G401 (cell line): ENCODE measurements at places on chromosomes 2 and 18. TPM values are rescaled to one million over a fixed set of nuclear protein-coding genes. Genes with fewer than 3 reads are reported as not detected.

NT5DC4 gene
- not detected in 2 replicates for total RNA-seq

LAMA1 gene
- 0.03 and 0.31 TPM in 2 replicates for total RNA-seq

CNDP1 gene
- not detected in 2 replicates for total RNA-seq

ALPG gene
- total RNA-seq: 203 and 218 TPM in 2 replicates

CAPN14 gene
- total RNA-seq: not detected in 2 replicates

ZNF385B gene
- not detected in 2 replicates for total RNA-seq

RAX gene
- not detected in 2 replicates for total RNA-seq
